Stimulated activated CD4-positive, alpha-beta T cell treated with anti-CD3 and anti-CD28 coated beads, TNF-alpha, amount 100 ng/mL, for 4 hours (primary cell): ENCODE measurements at places on chromosomes 1 and 21.
A peak's percentile ranks its signal among the peaks of the same experiment; 100 is the strongest.

DNA sequence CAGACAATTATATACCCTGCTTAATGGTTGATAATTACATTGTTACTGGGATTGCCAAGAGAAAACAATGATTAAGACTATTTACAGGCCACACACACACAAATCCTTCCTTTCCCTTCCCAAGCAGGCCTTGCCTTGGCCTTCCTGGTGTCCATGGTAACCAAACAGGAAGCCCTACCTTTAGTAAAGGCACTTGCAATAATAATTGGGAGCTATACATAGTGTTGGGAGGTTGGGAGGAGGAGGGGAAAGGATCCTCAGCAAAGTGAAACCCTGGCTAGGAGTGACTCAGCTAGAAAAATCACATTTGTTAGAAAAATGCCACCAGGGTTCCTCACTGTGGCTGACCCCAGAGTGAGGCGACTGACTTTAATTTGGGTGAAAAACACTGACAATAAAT lies 122.3 kb upstream of the ADAR start:
- DNase-seq, result no peak

GRCh38 chr21:28856588-28857250 lies 136.0 kb downstream of the LTN1 start:
- DNase-seq, result no peak

DNA sequence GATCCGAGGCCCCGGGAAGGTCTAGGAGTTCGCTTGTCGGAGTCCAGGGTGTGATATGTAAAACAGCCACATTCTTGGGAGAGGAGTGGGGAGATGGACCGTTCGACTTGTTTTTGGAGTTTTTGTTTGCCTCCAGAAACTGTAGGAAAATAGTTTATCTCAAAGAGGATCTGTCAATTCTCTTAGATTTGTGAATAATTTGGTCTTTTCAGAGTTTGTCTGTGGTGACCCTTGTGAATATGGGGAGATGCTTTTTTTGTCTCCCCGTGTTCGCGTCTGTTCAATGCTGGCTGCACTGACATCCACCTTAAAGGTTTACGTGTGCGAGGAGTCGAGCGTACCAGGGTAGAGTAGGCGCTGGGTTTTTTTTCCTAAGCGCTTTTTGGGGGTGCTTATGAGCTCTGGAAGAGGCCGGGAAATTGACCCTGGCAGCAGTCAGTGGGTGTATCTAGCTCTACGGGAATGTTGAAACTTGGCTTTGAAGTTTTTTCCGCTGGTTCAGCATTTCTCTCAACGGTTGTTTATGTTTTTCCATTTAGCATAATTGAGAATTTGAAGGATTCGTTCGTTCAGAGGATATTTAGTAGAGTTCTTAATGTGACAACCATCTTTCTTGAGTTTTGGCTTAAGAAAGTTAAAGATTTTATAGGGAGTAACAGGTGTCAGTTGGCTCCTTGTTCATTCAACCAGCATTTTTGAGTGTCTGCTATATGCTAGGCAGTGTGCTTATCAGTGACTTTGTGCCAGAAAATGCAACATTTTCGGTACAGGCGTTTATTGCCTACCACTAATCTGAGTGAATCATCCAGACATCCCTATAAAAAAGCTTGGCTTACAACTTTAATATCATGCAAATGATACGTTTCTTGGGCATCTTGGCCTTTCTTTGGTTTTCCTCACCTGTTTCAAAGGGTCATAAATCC lies 1.2 kb downstream of the SZRD1 start:
- no peak for DNase-seq

DNA sequence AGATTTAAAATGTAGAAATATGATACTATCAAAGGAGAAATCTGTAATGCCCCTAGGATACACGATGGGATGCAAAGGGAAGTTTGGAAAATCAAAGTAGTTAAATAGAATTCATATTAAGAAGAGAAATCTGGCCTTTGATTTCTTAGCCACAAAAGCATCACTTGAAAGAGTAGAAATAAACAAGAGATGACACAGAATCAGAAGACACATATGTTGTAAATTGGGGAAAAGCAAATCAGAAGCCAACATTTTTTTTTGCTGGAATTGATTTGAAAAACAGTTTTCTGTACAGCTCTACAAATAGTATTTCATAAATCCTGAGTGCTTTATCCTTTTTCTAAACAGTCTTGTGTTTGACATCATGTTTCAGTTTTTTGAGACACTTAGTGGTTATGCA lies 12.4 kb upstream of the TNFSF18 start:
- DNase-seq, result no peak

DNA sequence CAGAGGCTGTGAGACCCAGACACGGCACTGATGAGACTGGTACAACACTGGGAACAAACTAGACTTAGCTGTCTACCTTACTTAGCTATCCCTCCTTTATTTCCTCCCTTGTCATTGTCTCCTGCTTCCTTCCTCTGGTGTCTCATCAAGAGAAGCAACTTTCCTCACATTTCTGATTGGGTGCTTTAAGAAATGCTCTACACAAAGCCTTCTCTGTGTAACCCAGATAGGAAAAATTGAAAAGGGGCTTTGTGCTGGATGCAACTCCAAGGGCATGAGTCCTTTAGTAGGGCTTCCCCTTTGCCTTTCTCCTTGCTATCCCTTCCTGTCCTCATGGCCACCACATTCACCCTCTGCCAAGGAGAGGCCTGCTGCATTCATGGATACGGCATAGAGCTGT lies 274.5 kb downstream of the VAV3 start:
- no peak for DNase-seq

GRCh38 chr1:155809088-155809487 lies 47.9 kb downstream of the GON4L start:
- DNase-seq, result no peak

DNA sequence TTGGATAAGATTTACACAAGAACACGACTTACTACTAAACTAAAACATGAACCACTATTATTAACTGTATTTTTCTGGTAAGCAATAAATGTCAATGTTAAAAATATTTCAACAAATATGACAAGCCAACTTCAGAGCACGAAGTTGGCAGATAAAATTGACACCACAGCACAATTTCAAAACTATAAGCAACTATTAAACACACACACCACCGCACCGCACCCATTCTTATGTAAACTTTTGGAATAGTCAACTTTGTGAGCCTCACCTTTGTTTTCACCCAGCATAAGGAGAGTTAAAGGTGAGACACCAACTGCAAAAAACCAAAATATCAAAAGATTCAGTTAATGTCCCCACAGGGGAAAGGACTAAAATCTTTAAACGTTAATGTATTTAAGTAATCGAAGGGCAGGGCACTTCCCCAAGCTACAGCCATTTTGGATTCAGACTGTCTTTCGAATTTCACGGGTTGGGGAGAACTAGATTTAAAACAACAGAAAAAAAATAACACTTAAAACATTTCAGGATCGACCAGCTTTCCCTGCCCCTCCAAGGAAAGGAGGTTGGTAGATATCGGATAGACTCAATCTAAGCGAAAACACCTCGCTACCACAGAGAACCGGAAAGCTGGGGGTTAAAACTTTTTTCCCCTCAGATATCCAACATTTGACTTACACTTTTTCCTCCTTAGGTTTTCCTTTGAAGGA lies 872 bp downstream of the GPBP1L1 start:
- no peak for DNase-seq

GRCh38 chr1:68230484-68230802 lies 1.9 kb downstream of the WLS start:
- DNase-seq, result no peak

GRCh38 chr1:53485478-53486394 lies 26.5 kb downstream of the DMRTB1 start:
- peak; percentile 15 for DNase-seq

GRCh38 chr1:245332513-245332912 lies 177.7 kb downstream of the KIF26B start:
- DNase-seq, result no peak
